Heart left ventricle (tissue), 16 donors: ENCODE measurements at places on chromosomes 1 and 21. TPM values are rescaled to one million over a fixed set of nuclear protein-coding genes. Genes with fewer than 3 reads are reported as not detected.
A peak's percentile ranks its signal among the peaks of the same experiment; 100 is the strongest.

ZSWIM5 gene
- 0.58 TPM for total RNA-seq

SSR2 gene
- total RNA-seq, result 67.7 TPM

SPRR2F gene
- total RNA-seq, result not detected

TNFRSF9 gene
- not detected for total RNA-seq

MAP1LC3C gene
- 0.79 TPM for total RNA-seq

CYP4A22 gene
- total RNA-seq, result 0.75 TPM

- DNase-seq, result no peak
These were observed 17.3 kb downstream of the SAMSN1 start for GRCh38 chr21:14528815-14529214.

DNA sequence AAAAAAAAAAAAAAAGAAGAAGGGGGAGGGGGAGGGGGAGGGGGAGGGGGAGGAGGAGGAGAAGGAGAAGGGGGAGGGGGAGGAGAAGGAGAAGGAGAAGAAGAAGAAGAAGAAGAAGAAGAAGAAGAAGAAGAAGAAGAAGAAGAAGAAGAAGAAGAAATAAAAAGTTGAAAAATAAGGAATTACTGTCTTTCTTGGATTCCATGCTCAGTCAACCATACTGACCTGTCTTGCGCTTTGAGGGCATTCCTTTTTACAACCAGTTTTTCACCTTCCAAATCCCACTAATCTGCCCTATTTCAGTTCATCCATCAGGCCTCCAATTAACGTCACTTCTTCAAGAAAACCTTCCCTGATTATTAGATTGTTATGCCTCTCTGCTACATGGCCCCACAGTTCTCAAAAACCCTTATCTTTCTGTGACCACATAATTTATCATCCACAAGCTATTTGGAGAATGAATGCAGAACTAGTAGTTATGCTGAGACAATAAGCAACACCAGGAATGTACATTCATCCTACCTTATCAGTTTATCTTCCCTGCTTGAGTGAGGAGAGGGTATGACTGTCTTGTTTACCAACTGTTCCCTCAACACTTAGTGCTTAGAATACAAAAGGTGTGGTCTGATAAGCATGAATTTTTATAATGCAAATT, 57.5 kb upstream of the GUCA2A start:
- no peak for DNase-seq

- no peak for DNase-seq
These were observed 72.5 kb downstream of the KCNT2 start for GRCh38 chr1:196535727-196536126.

GRCh38 chr1:33473900-33474299, 1.5 kb downstream of the ZSCAN20 start:
- DNase-seq, result peak; percentile 51

DNA sequence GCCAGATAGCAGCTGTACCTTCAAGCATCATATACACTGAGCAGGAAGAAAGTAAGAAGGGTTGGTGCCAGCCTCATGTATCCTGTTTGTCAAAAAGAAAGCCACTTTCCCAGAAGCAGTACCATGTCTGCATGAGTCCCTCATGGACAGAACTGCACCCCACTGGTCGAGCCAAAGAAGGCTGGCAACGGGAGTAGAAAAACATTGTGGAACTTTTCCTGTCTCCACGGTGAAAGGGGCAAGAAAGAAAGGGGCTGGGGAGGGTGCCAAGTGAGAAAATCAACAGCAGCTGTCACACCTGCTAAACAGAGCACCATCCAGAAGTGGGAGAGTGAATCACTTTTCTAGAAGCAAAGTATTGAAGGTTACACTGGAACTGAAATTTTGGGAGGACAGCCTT, 621.7 kb downstream of the LMO4 start:
- no peak for DNase-seq

DNA sequence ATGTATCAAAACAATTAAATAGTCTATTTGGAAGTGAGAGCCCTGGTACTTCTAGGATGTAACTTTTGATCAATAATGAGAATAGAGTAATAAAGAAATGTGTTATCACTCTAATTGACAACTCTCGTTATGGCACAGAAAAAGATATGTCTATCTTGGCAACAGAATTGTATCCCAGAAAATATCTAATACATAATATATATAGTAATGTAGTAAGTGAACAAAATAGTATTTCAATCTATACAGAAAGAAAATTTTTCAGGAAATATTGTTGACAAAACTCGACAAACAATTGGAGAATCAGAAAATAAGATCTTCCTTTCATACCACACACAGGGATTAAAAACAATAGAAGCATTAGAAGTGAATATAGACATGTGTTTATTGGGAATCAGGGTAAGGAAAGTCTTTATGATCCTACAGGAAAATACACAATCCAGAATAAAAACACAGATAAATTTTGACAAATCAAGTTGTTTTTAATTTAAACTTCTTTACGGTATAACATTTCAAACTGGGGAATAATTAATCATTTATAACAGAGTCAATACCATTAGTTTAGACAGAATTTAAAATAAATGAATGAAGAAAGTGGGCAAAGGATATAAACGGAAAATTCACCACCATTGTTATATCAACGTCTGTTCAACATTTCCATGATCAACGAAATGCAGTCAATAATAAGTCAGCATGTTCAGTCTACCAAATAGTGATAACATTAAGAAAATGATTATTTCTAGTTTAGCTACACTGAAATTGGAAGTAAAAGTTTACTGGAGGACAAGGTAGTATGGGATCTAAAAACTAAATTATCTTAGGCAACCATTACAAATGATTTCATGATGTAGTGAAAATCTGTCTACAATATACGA, 1526.5 kb upstream of the TPTE start:
- no peak for DNase-seq

DNA sequence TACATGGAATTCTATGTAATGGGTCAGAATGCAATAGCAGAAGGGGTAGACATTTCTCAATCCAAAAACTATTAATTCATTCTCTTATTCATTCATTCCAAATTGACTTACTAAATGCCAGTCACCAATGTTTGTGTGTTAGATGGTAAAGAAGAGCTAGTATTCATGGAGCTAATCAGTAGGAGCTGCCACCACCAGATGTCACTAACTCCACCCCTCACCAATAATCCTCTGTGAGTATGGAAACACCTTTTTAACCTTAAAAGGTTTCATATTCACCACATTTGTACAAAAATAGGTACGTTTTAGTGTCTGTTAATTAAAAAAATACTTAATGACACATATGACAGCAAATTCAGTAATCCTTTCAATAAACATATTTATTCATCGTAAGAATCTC, 131.8 kb upstream of the PKN2 start:
- no peak for DNase-seq

DNA sequence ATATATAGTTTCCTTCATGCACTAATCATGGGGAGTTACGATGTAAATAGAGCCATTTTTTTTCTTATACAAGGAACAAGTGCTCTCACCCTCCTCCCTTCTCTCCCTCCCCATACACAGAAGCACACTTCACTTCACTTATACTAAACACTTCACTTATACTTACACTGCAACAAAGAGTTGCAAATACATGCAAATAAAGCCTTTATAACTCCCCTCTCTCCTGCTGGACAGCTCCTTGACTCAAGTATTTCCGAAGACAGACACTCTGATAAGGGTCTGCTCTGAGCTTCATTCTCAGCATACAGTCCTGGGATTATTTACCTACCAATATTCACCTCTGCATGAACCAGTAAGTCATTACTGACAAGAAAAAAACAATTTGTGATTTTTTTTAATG, 35.6 kb upstream of the ERG start:
- no peak for DNase-seq

DNA sequence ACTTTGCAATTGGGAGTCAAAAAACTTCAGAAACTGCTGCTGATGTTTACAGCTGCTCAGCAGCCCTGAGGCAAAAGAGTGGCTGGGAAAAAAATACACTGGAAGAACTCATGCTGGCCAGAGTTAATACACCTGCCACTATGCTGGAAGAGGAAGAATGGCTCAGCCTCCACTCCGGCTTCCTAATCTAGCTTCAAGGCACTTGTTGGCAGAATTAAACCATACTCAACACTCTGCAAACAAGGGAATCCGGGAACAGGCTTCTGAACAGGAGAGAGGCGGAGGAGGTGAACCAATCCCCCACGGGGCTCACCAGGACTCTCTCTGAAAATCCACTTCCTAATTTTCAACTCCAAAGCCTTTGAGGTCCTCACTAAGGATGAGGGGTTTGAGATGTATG, 120.1 kb downstream of the CCDC185 start:
- no peak for DNase-seq
